ENCODE measurements at places on chromosomes 12 and 14. TPM values are rescaled to one million over a fixed set of nuclear protein-coding genes. Genes with fewer than 3 reads are reported as not detected.

GRCh38 chr14:88166616-88167015 is 156.5 kb downstream of the KCNK10 start:
- DNase-seq, result no peak

GRCh38 chr12:19801941-19802340 is 362.6 kb downstream of the AEBP2 start:
- no peak for DNase-seq

- DNase-seq, result no peak
Observed at GRCh38 chr14:68509188-68509983, 283.5 kb downstream of the ZFP36L1 start.

DNA sequence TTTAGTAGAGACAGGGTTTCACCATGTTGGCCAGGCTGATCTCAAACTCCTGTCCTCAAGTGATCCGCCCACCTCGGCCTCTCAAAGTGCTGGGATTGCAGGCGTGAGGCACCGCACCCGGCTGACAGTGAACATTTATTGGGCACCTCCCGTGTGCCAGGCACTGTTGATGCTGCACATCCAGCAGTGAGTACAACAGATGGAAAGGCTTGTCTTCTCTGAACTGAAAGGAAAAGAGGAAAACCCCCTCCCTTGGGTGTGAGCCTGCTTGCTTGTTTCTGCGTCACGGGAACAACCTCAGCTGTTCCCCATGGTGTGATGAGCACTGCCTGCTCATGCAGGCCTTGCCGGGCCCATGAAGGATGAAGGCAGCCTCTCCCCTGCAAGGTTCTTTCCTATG is 39.5 kb downstream of the DGLUCY start:
- DNase-seq, result no peak

- DNase-seq, result no peak
Observed at GRCh38 chr12:127928615-127929571, 338.1 kb upstream of the TMEM132C start.

- DNase-seq, result no peak
Observed at GRCh38 chr12:67442347-67442841, 173.2 kb downstream of the CAND1 start.

GRCh38 chr12:44317651-44318126 is 481.8 kb downstream of the TMEM117 start:
- DNase-seq, result no peak

- DNase-seq, result no peak
Observed at GRCh38 chr12:108462686-108463085, 52.4 kb upstream of the FICD start.

GRCh38 chr14:66709291-66709690 is 201.3 kb downstream of the GPHN start:
- no peak for DNase-seq

GRCh38 chr12:21879312-21879711 is 61.9 kb downstream of the ABCC9 start:
- DNase-seq, result no peak

- no peak for DNase-seq
Observed at GRCh38 chr12:64650762-64651161, 40.5 kb downstream of the RASSF3 start.

Gene ST8SIA1
- 0.77 TPM for total RNA-seq

Gene CEBPE
- total RNA-seq, result not detected

Gene KRT78
- total RNA-seq, result not detected

Gene KRT72
- total RNA-seq, result 0.28 TPM
